Panc1 (cell line): ENCODE measurements at places on chromosomes 5 and 9. TPM values are rescaled to one million over a fixed set of nuclear protein-coding genes. Genes with fewer than 3 reads are reported as not detected.

DNA sequence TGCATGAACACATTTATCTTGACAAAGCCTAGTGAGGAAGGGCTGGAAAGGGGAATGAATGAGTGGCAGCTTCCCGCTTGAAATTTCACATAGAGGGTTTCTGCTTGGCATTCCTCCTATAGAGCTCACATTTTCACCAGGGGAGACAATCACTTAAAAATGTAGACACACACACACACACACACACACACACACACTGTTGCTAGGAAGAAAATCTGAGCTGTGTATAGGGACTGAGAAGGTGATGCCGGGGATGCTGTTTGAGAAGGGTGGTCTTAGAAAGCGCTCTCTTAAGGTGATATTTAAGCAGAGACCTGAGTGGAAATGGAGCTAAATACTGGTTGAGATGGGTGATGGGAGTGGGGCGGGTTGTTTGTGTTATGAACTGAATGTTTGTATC, 70.4 kb downstream of the LRRC70 start:
- no peaks in the 10 kb centered on the region for H3K36me3 ChIP-seq
- H3K27me3 ChIP-seq = no peaks in the 10 kb centered on the region
- no peaks in the 10 kb centered on the region for H3K4me1 ChIP-seq

DNA sequence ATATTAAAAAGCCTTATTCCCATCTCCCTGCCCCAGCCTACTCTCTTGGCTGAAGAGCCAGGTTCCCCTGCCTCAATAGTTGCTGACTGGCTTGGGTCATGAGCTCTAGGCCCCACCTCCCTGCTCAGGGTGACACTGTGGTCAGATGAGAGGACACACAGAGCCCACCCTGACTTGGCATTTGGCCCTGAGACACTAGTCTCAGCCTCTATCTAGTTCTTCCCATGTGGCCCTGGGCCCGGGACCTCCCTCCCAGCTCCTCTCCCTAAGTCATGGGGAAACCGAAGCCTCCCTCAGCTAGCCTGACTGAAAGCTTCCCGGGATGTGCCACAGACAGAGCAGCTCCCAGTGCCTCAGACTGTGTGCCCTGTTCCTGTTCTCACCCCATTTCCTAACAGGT, 5.8 kb upstream of the MYOZ3 start:
- no peaks in the 10 kb centered on the region for H3K27me3 ChIP-seq
- no peak for DNase-seq
- peaks cover 26% of the 10 kb centered on the region for H3K4me1 ChIP-seq
- H3K4me3 ChIP-seq = no peak overlapping the region
- no peaks in the 10 kb centered on the region for H3K36me3 ChIP-seq

DNA sequence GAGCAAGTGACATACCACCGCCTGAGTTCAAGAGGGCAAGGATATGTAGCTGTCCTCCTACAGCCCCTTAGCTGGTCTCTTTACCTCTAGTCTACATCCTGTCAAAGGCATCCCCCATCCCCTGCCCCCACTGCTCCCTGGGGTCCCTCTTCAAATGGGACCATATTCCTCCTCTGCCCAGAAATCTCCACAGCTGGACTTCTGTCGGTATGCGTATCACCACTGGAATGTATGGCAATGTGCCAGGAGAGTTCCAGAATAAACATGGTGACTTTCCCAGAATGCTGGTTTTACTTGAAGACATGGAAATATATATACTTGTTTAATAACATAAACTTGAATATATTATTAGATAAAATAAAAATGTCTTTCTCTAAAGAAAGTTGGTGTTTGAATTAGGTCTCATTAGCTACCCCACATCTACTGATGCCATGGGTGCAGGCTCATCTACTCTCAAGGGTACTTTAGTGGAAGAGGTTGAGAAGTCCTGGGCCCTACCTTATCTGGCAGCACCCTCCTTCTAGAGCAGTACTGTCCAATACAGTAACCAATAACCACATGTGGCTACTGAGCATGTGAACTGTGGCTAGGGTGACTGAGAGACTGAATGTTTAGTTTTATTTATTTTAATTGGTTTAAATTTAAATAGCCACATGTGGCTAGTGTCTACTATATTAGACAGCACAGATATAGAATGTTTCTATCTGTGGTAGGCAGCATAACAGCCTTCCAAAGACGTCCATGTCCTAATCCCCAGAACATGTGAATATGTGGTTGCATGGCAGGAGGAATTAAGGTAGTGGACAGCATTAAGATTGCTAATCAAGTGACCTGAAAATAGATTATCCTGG, 181.7 kb upstream of the SLC30A5 start:
- no peaks in the 10 kb centered on the region for H3K4me1 ChIP-seq
- DNase-seq = no peak
- H3K27me3 ChIP-seq = no peaks in the 10 kb centered on the region
- no peaks in the 10 kb centered on the region for H3K36me3 ChIP-seq
- no peak overlapping the region for H3K4me3 ChIP-seq

DNA sequence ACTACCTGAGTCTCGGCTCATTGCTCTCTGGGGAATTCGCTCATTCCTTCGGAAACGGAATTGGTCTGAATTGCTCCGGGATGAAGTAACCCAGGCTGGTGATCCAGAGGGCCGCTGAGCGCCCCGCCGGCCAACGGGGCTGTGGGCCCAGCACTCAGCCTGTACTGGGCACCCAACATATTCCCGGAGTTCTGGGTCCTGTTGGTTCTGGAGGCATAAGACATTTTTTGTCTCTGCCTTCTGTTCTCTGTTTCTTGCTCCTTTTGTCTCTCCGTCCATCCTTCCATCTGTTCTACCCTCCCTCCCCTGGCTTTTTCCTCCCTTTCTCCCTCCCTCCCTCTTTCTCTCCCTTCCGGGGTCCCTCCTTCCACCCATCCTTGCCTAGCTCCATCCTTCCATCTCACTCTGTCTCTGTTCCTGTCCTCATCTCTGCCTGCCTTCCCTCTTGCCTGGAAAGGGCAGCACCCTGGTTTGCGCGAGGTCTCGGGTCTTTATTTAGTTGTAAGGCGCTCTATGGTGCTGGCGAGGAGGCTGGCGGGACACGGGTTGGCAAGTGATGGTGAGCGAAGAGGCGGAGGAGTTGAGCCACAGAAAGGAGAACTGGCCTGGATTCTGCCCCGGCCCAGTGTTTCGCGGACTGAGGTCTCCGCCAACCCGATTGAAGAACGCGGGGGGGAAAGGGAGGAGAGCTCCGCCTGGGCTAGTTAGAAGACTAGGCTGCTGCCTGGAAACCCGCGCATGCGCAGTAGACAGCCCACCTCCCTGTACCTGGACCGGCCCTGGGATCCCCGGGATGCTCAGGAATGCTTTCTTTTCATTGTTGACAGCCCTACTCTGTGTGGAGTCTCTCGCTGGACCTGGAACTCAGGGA, 1468.0 kb downstream of the FOXD4L5 start:
- peak overlapping the region; percentile 24; the same call in 1 of the 2 replicates for H3K4me3 ChIP-seq
- no peaks in the 10 kb centered on the region for H3K36me3 ChIP-seq
- H3K27me3 ChIP-seq = no peaks in the 10 kb centered on the region
- no peak overlapping the region for H3K27ac ChIP-seq
- H3K4me1 ChIP-seq = no peaks in the 10 kb centered on the region

- DNase-seq = no peak
- H3K27me3 ChIP-seq = no peaks in the 10 kb centered on the region
- H3K27ac ChIP-seq = no peak overlapping the region; the same call in 1 of the 2 replicates
- no peak overlapping the region for H3K4me3 ChIP-seq
- no peaks in the 10 kb centered on the region for H3K4me1 ChIP-seq
Observed at GRCh38 chr5:56026863-56027300, 32.1 kb upstream of the IL6ST start.

DNA sequence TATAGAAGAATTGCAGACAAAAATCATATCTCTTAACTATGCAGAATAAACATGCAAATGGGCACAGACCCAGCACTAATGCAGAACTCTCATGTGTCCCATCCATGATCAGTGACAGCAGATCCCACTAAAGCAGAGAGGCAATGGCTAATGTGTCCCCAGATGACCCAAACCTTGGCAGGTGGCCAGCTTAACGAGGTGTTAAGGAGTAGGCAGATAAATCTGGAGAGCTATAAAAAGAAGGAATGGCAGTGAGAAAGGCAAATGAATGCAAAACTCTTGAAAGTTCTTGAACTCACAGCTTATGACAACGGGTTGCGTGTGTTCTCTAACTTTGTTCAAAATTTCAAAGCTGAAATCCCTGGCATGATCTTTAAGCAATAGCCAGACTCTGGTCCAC, 265.4 kb downstream of the RASEF start:
- no peaks in the 10 kb centered on the region for H3K4me1 ChIP-seq
- H3K27me3 ChIP-seq = no peaks in the 10 kb centered on the region
- DNase-seq = no peak
- no peak overlapping the region for H3K4me3 ChIP-seq

GRCh38 chr9:107251756-107252322, 31.2 kb upstream of the RAD23B start:
- no peak for DNase-seq
- no peaks in the 10 kb centered on the region for H3K36me3 ChIP-seq
- no peak overlapping the region for H3K4me3 ChIP-seq
- no peaks in the 10 kb centered on the region for H3K27me3 ChIP-seq

The IARS1 gene
- 116 TPM for total RNA-seq

The WDR41 gene
- total RNA-seq = 57.3 TPM
